ENCODE measurements at places on chromosomes 7 and 10. TPM values are rescaled to one million over a fixed set of nuclear protein-coding genes. Genes with fewer than 3 reads are reported as not detected.

- no peak for DNase-seq
These were observed 85.9 kb downstream of the ADARB2 start for GRCh38 chr10:1651270-1651966.

The MOGAT3 gene
- total RNA-seq = not detected

DNA sequence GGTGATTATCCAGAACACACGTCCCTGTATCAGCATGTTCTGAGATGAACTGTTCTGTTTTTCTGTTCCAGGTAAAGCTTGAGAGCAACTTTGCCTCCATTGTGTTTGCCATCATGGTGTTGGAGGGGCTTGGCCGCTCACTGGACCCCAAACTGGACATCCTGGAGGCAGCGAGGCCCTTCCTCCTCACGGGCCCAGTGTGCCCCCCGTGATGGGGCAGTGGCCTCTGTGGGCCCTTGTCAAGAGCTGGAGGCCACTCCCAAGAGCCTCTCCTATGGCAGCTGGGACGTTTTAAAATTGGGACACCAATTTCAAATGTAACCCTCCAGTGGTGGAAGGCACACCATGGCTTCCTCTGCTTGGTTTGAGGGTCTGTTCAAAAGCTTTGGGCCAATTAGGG, 1.9 kb upstream of the NDUFB2 start:
- no peak for DNase-seq

DNA sequence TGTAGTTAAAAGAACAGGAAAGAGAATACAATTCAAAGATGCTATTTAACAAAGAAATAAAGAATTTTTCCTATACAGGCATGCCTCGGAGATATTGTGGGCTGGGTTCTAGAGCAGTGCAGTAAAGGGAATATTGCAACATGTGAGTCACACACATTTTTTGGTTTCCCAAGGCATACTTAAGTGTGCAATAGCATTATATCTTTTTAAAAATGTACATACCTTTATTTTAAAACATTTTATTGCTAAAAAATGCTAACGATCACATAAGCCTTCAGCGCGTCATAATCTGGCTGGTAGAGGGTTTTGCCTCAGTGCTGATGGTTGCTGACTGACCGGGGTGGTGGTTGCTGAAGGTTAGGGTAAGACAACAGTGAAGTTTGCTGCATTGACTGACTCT, 54.4 kb downstream of the ESYT2 start:
- no peak for DNase-seq

DNA sequence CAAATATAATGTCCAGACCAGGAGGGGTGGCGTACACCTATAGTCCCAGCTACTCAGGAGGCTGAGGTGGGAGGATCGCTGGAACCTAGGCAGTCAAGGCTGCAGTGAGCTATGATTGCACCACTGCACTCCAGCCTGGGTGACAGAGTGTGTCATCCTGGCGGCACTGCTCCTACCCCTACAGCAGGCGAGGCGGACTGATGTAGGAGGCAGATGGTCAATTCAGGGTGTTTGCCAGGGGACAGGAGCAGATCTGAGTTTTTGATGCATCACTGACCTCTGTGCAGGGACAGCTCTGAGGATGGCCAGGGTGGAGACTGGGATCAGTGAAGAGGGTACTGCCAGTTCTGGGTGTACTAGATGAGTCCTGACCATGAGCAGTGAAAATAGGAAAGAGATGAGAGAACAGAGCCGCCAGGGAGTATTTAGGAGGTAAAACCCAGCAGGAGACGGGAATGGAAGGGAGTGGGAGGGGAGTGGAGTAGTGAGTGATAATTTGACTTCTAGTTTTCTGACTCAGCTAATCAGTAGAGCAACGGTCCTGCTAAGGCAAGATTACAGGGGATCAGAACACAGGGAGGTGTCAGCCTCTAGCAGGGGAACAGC, 75.3 kb downstream of the HIP1 start:
- no peak for DNase-seq

DNA sequence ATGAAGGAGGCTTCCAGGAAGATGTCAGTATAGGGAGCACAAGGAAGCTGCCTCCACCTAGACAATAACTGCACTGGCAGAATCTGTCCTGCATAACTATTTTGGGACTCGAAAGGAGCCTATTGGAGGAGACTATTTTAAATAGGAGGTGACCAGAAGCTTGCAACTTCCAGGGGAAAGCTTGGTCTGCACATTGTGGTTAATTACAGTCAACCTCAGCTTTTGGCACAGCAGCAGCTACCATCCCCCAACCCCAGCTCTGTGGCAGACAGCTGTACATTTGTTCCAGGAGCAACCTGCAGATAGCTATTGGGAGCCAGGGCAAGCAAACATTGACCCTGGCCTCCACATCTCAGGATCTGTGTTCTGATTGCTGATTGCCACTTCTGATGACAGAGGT, 46.3 kb upstream of the NANOS1 start:
- no peak for DNase-seq

DNA sequence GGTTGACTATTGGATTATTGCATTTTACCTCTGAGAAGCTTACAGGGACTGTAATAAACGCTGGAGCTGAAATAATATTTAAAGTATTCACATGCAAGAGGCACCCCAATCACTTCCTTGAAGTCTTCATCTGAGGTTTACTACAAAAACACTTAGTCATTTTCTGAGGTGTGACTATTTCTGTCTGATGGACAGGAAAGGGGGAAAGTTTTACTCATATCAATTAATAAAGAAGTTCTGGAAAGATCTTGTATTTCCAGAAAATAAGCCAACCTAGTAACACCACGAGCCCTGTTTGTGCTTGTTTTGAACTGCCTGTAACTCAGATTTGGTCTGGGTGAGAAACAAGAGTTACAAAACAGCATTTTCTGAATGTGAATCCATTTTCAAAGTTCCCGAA, 63.9 kb upstream of the PRKCQ start:
- no peak for DNase-seq

Measured in B cell (primary cell).